ENCODE measurements at places on chromosomes 5 and 9.

DNA sequence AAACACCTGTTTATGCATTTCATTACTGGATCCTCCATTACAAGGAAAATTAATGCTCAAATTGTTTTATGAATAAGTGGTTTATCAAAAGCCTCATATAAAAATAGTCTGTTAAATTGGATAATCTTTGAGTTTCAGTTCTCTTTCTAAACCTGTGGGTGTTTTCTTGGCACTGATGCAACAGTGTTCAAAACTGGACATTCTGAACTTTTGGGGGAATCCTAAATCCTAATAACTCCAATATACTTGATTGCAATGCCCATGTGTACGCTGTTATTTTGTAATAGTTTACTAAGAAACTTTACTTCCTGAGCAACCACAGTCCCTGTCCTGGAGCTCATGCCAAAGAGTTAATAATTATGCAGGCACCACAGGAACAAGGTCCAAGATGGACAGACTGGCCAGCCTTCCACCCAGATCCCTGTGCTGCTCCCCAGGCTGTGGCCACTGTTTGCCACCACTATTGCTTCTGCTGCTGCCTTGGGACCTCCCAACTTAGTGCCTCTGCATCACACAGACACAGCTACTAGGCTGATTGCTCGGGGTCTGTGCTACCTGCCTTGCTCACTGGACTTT is 14.0 kb downstream of the IRGM start:
- no peak for DNase-seq

- DNase-seq: no peak
These were observed 51.1 kb downstream of the MAST4 start for GRCh38 chr5:66647146-66647856.

DNA sequence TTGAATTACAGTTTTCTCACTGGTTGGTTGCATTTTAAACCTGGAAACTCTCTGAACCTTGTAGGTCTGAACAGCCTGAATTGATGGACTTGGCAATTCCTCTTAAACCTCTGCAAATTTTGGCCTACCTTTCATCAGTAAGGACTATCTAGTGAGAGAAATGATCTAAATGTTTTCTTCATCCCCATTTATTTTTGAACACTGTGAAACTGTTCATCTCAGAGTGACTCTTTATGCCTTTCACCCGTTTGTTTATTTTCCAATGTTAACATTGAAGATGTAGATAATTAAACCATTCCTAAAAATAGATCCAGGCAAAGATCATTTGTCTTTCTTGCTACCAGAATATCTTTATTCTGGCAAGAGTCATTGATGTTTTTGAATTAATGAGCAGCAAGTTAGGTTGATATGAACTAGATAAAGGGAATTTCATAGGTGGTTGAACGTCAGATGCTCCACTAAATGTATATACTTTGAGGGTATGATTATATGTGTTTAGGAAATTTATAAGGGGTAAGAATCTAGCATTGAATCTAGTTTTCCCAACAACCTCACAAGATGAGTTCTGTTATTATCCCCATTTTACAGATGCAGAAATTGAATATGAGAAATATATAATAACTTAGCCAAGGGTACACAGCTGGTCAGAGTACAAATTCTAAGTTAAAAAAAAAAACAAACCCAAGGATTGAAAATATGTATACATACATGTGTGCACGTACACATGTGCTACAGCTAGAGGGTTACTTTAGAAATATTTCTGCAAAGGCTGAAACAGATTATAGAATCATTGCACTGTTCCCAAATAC is 3.4 kb downstream of the CPEB4 start:
- no peak for DNase-seq

DNA sequence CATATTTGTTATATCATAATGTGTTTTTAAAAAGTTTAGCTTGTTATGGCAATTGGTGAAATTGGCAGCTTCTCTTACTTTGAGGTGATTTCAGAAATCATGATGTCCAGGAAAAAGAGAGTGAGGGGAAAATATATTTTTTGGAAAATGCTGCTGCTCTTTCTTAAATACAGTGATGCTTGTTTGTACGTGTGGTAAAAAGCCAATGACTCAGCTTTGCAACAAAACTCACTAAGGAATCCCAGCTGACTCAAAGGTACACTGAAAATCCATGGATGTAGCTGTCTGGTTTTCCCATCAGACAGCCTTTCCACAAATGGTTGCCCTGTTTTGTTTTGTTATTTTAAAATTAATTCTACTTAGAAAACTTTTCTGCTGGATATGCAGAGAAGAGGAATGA is 306.4 kb upstream of the PAPPA start:
- no peak for DNase-seq

GRCh38 chr9:131703697-131704096 is 36.2 kb downstream of the RAPGEF1 start:
- DNase-seq: no peak

DNA sequence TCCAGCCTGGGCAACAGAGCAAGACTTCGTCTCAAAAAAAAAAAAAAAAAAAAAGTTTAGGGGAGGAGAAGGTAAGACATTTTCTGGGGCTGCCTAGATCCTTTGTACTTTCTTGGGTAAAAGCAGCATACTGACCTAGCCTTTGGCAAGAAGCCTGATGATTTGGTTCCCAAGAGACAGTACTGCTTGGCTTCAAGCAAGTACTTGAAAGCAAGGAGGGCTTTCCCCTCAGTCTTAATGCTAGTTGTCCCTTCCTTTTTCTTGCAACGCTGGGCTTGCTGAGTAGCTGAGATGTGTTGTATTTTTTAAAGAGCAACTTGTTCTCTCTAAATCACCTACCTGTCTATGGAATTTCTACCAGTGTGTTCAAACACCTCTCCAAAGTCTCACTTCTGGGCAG is 76.2 kb downstream of the INSYN2B start:
- no peak for DNase-seq

- no peak for DNase-seq
These were observed 479.1 kb downstream of the CCDC171 start for GRCh38 chr9:16031971-16032370.

GRCh38 chr9:108621991-108622855 is 233.6 kb downstream of the ACTL7B start:
- DNase-seq: no peak

DNA sequence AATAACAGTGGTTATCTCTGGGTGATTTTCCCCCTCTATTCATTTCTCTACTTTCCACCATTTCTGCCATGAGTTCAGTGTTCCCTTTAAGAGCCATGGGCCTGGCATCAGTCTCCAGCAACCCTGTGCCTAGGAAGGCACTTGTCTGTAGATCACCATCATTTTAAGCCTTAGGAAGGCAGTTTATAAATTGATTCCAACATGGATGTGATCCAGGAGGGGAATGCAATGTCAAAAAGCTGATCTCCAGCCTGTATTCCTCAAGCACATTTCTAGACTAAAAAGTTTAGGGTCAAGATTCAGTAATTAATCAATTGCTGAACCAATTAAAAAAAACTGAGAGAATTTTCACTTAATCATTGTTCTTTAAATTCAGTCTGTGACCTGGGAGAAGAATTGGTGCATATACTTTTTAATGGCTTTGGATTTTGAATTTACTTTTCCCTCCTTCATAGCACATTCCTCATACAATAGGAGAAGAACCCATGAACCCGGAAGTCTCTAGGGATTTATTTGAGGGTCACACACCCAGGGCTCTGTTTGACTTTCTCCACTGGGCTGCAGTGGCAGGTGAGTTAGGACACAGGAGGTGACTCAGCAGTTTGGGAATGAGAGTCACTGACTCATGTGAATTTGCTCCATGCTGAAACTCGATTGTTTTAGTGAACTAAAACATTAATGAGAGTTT is 6.1 kb upstream of the ERMP1 start:
- DNase-seq: no peak

- DNase-seq: no peak
These were observed 134.0 kb downstream of the FOXD1 start for GRCh38 chr5:73314395-73315257.

- DNase-seq: no peak
These were observed 251.3 kb upstream of the DAP start for GRCh38 chr5:11012295-11012694.

GRCh38 chr5:72677447-72677846 is 139.0 kb upstream of the TNPO1 start:
- DNase-seq: no peak

DNA sequence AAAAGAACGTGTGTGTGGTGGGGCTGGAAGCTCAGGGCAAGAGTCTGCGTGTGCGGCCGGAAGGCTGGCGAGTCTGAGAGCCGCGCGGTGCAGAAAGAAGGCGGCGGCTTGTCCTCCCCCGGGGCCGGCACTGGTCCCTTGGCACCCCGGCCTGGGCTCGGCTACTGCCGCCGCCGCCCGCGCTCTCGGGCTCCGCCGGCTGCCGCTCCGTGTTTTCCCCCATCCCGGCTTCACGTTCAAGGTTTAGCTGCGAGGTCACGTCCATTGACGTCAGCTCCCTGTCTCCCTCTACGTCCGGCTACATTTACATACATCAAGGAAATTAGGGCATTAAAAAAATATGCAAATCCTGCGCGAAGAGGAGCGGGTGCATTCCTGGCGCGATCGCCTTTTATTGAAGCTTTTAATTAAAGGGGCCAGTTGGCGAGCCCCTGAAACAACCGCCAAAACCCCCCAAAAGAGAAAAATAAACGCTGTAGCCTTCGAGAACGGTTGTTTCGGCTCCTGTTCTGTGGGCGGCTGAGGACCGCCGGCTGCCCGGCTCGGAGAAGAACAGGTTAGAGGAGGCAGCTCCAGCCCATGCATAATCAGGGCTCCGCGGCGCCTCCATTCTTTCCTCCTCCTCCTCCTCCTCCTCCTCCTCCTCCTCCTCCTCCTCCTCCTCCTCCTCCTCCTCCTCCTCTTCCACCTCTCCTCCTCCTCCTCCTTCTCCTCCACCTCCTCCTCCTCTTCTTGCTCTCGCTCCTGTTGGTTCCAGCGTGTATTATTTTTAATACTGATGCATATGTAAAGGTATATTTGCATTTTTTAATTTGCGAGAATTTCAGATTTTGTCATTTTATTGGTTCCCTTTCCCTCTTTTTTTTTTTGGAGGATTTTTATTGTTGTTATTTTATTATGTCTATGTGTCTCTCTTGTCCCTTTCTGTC is 207.0 kb downstream of the MEF2C start:
- no peak for DNase-seq

GRCh38 chr9:138071292-138071691 is 193.7 kb downstream of the CACNA1B start:
- DNase-seq: no peak

DNA sequence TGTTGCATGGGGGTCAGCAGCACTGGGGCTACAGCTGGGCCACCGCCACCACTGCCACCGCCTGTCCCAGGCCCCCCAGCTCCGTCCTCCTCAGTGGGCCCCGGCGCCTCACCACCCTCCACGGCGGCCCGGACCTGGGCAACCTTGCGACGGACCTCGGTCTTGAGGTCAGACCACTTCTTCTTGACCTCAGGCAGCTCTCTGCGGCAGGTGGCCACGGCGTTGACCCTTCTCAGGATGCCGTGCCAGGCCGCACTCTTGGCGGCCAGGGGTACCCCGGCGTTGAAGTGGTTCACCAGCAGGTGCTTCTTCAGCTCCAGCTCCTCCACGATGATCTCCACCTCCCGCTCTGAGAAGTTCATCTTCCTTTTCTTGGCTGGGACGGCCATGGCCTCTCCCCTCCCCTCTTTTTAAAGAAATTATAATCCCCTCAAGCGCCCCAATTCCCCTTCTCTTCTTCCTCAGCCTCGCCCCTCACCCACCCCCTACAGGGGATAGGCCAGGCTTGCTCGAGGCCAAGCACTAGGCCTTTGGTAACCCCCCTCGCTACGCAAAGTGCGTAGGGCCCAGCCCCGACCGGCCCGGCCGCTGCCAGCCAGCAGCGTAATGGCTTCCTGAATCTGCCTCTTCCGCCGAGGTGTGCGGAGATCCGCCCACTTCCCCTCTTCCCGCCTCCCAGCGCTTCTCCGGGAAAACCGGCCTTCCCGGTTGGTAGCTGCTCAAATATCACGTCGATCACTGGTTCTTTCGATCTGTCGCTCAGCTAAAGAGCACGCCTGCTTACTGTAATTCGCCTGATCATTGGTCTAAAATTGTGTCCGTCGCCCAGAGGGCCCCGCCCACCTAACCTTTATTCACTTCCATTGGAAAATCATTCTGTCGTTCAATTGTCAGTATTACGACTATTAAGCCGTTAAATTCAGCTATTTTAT is at the start of gene NAIF1:
Gene NAIF1, minus strand, starts transcription at position 608 of the 932 bp plus-strand sequence. Its CDS starts 219 bp downstream, at position 389.
- peak; percentile 88 for DNase-seq

DNA sequence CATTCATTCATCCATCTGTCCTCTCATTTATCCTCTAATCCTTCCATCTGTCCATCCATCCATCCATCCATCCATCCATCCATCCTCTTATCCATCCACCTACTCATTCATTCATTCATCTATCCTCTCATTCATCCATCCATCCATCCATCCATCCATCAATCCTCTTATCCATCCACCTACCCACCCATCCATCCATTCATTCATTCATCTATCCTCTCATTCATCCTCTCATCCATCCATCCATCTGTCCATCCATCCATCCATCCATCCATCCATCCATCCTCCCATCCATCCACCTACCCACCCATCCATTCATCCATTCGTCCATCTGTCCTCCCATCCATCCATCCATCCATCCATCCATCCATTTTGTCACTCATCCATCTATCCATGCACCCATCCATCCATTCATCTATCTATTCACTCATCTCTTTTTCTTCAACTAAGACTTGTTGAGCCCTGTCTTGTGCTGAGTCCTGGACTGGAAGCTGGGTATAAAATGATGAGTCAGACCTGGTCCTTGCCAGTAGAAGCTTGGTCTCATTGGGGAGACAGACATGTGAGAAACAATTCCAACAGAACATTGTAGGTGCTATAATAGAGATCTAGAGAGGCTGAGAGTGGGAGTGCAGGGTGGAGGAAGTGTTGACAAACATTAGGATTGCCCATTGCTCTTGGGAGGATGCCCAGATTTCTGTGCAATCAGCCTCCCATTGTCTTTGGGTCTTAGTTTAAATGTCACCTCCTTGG is 55.0 kb upstream of the IER5L start:
- DNase-seq: no peak

- DNase-seq: peak; percentile 33
These were observed at the start of gene COL5A1 for GRCh38 chr9:134641173-134641989. Gene COL5A1, plus strand, starts transcription at chr9:134641803. Its CDS starts 385 bp downstream, at chr9:134642188.

GRCh38 chr5:73288803-73289720 is 116.1 kb downstream of the TMEM174 start:
- no peak for DNase-seq
